ENCODE measurements at places on chromosomes 12 and 14.

- no peak for DNase-seq
These were observed 27.5 kb downstream of the ITPR2 start for GRCh38 chr12:26805401-26805971.

DNA sequence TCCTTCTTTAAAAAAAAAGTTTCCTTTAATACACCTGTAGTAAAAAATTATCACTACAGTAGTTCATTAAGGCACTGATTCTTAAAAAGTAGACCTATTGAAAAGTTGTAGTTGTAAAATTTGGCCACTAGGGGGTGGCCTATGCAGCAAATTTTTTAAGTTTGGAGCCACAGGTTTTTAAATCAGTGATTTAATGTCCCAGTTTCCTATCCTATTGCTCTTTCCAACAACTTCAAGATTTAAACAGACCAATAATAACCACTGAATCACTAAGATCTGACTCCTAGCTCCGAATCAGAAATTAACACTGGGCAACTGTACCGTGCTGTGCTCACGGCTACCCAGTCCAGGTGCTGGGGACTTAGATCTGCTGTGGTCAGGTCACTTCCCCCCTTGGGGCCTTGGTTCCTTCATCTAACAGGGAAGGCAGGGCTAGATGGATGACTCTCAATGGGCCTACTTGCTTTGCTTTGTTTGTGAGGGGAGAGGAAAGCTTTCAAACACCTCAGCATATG is 279.3 kb downstream of the MED13L start:
- no peak for DNase-seq

GRCh38 chr14:77882098-77882497 is 82.2 kb downstream of the ADCK1 start:
- no peak for DNase-seq

- no peak for DNase-seq
These were observed 83.3 kb downstream of the PLXNC1 start for GRCh38 chr12:94231709-94232108.

DNA sequence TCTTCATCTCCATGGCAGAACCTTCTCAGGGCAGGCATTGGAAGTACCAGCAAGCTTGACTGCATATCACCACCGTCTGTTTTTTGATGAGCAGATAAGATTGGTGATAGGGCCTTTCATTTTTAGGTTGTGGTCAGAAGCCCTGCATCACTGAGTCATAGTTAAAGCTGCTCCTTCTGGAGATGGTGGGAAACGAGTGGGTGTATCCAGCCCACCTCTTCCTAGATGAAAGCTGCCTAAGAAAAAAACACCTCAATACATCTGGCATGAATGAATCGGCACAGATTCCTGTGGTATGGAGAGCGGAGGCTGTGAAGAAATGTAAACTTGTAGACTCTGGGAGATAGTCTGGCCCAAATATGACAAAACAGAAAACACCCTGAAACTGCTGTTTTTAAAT is 248.7 kb upstream of the EGLN3 start:
- no peak for DNase-seq

DNA sequence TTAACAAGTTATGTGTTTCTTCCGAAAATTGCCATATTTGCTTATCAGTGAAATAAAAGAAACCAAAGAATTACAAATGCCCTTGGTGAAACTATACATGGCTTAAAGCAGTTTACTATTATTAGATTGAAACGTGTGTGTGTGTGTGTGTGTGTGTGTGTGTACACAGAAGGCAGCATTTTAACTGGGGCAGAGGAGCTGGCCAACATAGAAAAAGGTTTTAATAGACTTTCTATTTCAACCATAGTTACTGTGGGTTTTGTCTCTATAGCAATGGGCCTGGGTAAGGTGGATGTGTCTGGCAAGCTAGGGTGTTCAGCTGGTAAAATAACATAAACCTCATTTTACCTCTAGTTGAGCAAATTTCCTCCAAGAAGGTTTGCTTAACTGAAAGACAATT is 6.5 kb downstream of the PRICKLE1 start:
- DNase-seq: no peak

GRCh38 chr14:52405314-52405713 is 91.2 kb downstream of the PTGER2 start:
- DNase-seq: no peak

Measured in stimulated activated CD4-positive, alpha-beta T cell treated with anti-CD3 and anti-CD28 coated beads, Interleukin-1b, Interleukin-23, amount 100 ng/mL, for 1 hour (primary cell).